Cardiac septum (tissue), 1 donor: ENCODE measurements at places on chromosomes 2 and 18.

- no peak for DNase-seq
These were observed 301.8 kb upstream of the ID2 start for GRCh38 chr2:8380026-8380425.

GRCh38 chr2:12959935-12960334, 243.2 kb downstream of the TRIB2 start:
- DNase-seq = no peak

DNA sequence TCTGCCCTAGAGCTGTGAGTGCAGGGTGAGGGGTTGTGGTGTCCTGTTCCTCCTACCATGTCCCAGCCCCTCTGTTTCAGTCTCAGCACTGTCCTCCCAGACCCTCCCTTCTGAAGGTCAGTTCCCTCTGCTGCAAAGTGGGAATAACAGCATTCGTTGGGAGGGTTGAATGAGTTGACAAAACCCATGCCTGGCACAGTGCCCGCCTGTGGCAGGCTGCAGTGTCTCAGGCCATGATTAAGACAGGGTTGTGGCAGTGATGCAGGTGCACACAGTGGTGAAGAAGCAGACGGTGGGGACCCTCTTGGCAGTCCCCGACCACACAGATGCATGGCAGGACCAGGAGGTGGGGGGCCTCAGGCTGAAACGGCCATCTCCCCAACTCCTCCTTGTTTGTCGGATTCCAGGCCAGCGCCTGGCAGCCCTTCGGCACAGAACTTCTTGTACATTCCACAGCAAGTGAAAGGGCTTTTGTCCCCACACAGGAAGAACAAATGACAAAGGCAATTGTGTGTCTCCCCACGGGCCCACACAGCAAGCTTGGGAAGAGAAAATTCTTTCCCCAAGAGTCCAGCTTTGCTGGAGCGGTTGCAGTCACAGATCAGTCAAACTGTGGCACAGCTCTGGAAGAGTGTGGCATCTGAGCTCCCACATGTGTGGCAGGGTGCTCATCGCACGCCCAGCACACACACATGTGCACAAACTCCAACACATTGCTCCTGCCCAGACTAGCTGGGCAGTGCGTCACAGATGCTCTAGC, 92.0 kb upstream of the MSH2 start:
- peak; percentile 85 for DNase-seq

DNA sequence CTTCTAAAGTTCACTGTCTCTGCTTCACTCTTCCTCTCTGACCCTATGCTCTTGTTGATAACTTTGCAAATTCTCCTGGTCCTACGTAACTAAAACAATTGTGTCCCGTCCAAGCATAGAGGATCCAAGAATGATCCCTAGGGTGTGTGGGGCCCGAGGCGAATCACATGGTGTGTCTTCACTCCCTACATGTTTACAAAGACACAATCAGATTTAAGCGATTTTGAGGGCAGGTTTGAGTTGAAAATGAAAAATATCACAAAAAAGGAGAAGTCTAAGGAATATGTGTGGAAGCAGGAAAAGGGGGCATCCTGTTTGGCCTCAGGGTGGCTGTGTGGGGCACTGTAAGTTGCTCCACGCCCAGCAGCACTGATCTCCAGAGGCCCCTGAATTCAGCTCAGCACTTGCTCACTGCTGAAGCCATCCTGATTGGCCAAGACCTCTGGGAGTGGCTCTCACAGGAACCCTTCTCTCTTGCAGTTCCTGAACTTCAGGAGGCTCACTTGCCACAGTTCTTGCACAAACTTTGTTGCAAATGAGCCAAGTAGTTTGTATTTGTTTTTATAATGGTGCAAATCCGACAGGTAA, 363.6 kb downstream of the ZNF521 start:
- DNase-seq = no peak

GRCh38 chr2:64853894-64854293, 135.3 kb upstream of the SLC1A4 start:
- DNase-seq = no peak

DNA sequence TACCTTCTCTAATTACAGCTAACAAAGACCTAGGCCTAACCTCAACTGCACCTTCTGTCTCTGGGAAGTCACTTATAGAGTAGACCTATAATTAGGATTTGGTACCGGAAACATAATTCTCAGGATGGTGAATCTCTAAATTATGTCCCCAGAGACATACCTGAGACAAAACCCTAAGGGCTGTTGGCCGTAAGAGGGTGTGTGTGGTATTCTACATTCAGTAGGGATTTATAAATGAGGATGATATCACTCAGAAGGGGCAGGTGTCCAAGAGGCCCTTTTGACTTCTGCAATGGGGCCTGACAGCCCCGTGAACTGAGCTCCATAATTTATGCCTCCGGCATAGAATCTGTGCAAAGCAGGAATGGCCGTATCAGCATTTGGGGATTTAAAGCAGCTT, 13.5 kb upstream of the DARS1 start:
- DNase-seq = no peak

DNA sequence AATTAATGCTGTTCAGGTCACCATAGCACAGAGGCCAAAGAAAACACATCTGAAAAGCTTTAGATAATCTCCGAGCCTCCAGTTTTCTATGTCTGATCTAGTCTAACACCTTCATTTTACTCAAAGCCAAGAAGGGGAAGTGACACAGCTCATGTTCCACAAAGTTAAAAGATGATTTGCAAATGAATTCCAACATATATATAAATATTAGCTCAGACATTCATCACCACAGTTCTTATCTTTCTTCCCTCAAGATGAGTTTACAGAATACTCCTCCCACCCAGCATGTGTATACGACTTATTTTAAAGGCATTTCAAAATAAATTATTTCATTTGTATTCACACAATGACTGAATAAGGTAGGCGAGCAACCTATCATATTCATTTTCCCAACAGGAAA, 82.4 kb downstream of the AAK1 start:
- DNase-seq = no peak

DNA sequence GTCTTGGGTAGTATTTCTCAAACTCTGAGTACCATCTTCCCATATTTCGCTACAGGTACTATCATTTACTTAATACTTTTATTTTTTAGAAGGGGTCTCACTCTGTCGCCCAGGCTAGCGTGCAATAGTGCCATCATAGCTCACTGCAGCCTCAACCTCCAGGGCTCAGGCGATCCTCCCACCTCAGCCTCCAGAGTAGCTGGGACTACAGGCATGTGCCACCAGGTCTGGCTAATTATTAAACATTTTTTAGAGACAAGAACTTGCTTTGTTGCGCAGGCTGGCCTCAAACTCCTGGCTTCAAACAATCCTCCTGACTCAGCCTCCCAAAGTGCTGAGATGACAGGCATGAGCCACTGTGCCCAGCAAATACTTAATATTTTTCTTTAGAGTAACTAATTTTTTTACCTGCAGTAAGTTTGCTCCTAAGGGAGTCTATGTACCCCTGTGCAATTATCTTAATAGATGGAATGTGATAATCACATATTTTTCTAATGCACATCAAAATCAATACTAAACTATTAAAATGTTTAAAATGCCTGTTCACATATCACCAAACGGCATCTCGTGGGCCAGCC, 100.6 kb upstream of the ST3GAL5 start:
- DNase-seq = peak; percentile 68

- no peak for DNase-seq
These were observed 134.8 kb upstream of the SERPINE2 start for GRCh38 chr2:224173933-224174332.

- no peak for DNase-seq
These were observed 86.0 kb downstream of the OSBPL6 start for GRCh38 chr2:178280244-178280852.

DNA sequence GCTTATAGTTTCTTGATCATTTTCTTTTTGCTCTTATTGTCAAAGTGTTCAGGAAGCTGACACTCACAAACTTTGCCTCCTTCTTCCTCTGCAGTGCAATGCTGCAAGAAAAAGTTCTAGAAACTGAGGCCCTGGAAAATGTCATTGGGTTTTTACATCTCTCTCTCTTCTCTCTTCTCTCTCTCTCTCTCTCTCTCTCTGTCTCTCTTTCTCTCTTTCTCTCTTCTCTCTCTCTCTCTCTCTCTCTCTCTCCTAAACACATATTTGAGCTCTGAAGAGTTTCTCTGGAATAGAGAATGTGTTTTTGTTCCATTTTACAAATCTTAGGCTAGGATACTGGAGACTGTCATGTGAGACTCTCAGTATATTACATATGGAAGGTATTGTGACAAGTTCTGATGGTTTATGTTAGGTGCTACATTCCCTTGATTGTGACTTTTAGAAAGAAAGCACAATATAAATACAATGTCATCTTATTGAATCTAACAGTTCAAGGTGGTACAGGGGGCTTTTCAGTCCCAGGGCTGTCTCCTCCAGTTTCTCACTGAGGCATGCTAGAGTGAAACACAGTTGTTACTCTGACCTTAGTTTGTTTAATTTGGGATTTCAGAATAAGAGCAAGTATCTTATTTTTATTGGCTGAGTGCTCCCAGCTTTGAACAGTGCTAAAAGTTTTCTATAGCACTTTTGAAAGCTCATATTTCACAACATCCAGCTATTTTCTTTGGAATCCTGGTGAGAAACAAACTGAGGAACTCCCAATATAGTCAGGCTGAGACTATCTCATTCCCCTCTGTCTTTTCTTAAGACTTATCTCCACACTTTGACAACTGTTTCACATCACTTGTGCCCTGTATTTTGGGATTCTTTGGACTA, 41.4 kb upstream of the EHBP1 start:
- no peak for DNase-seq

DNA sequence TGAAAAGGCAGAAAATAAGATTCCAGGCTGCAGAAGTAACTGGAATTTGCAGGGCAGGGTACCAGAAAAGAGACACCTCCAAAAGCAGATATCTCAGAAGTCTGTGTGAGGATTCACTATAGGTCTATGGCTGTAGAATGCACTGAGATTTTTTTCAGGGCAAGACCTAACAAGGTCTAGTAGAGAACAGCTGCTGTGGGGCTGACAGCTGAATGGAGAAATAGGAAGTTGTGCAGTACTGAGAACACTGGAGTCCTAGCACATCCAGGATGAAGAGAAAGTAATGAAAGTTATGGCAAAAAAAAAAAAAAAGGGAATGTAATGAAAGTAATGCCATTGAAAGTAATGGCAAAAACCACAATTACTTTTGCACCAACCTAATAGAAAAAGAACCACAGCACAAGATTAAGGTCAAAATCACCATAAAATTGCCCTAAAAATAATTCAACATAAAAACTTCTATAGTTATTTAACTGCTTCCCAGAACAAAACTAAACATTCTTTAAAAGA, 57.3 kb downstream of the CPO start:
- no peak for DNase-seq

GRCh38 chr2:180607514-180608049, 372.8 kb upstream of the UBE2E3 start:
- no peak for DNase-seq

DNA sequence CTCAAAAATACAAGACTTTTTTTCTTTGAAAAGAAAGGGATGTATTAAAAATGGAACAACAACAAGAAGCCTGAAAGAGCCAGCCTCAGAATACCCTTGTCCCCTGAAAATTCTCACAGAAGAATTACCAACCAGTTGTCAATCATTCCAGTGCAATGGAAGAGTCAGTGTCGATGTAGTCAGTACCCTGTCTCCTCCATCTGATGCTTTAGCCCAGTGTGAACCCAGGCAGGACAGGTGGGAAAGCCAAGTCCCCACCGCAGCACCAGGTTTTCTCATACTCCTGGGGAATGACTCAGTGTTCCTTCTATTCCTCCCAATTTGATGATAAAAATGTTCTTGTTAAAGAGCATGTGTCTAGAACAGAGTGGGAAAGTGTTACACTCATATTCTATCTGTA, 332.0 kb upstream of the CHAC2 start:
- no peak for DNase-seq

- DNase-seq = no peak
These were observed 120.3 kb downstream of the GYPC start for GRCh38 chr2:126776255-126776654.

DNA sequence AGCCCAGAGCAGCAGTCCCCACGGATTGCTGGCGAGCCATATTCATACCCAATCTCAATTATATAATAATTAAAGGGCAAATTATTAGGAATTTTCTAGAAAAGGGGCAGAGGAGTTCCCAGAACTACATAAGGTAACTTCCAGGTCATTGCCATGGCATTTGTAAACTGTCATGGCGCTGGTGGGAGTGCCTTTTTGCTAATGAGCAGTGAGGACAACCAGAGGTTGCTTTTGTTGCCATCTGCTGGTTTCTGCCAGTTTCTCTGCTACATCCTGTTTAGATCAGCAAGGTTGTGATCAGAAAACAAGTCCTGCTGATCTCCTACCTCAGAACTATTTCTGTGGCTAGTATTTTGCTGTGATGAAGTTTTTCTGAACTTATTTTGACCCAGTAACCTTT, 159.8 kb upstream of the PIEZO2 start:
- DNase-seq = no peak

- DNase-seq = no peak
These were observed 263.2 kb downstream of the RAD51AP2 start for GRCh38 chr2:17255071-17255470.

- no peak for DNase-seq
These were observed 101.8 kb downstream of the ASAP2 start for GRCh38 chr2:9308186-9308955.

GRCh38 chr2:181887045-181887444, 4.5 kb upstream of the ITPRID2 start:
- DNase-seq = no peak

DNA sequence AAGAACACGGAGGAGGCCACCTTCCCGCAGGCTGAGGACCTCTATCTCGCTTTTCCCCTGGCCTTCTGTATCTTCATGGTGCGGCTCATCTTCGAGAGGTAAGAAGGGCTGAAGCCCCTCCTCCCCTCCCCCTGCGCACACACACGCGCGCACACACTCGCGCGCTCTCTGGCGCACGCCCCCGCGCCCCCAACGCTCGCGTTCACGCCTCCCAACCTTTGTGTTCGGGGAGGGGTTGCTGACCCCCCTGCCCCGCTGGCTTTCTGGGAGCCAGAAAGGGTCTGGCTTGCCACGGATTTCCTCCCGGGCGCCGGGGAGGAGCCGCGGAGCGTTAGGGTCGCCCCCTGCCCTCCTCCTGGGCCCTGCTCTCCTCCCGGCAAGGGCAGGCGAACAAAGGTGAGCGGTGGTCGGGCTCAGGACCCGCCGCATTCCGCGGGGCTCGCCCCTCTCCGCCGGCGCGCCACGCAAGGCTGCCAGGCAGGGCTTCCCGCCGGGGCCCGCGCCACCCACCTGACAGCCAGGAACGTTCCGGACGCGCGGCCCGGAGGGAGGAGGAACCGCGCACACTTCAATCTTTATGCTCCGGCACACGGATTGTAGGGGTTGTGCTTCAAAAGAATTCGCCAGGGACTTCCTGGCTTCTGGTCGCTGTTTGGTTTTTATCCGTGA, 583 bp downstream of the CERS6 start:
- DNase-seq = peak; percentile 79

GRCh38 chr18:75170916-75171315, 38.0 kb downstream of the PTGR3 start:
- peak; percentile 65 for DNase-seq
